ENCODE measurements at places on chromosomes 5 and 9.
A peak's percentile ranks its signal among the peaks of the same experiment; 100 is the strongest.

DNA sequence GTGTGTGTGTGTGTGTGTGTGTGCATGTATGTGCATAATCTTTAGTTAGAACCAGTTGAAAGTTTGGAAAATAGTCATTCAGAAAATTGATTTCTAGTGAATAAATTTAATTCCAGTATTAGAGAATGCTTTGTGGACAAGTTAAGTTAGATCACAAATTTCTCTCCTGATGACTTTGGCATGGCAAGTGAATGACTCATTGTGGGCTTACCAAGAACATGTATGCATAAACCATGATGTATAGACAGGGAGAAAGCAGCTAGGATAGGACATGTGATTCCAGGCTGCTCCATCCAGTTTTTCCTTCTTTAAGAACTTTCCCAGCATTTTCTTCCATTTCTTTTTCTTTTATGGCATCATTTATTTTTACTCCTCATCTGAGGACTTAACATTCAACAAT, 85.7 kb upstream of the SGCD start:
- no peak for DNase-seq

DNA sequence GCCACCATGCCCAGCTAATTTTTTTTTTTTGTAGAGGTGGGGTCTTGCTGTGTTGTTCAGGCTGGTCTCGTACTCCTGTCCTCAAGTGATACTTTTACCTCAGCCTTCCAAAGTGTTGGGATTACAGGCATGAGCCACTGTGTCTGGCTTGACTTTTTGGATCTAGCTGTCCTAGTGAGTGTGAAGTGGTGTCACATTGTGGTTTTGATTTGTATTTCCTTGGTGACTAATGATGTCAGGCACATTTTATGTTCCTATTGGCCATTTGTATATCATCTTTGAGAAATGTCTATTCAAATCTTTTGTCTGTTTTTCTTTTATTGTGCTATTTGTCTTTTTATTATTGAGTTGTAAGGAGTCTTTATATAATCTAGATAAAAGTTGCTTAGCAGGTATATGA, 53.5 kb upstream of the MCCC2 start:
- DNase-seq = no peak

- DNase-seq = no peak
Observed at GRCh38 chr9:6575324-6576034, 70.0 kb downstream of the GLDC start.

- peak; percentile 50 for DNase-seq
Observed at GRCh38 chr5:11898-12297, 80.1 kb upstream of the PLEKHG4B start.

DNA sequence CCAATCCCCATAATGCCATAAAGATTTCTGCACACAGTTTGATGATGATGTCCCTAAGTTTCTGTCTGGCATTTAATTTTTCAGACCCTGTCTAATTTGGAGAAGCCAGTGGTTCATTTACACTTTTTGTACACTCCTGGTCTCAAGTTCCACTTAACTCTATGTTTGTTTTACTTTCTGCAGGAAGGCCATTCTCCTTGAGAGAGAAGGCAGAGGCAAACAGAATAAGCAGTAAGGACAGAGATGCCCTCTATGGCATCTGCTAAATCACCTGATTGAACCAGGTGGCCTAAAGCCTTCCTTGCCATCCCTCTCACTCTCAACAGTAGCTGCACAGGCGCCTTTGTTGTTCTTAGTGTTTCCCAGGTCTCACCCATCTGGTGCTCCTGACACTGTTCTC, 86.1 kb upstream of the LRRTM2 start:
- no peak for DNase-seq
